Melanocyte of skin (primary cell): ENCODE measurements at places on chromosomes 12 and 14. TPM values are rescaled to one million over a fixed set of nuclear protein-coding genes. Genes with fewer than 3 reads are reported as not detected.

Gene AKAP6
- total RNA-seq: 14.3 and 28.2 TPM in 2 replicates

Gene CLEC4C
- not detected in 2 replicates for total RNA-seq

Gene TAS2R7
- total RNA-seq: not detected in 2 replicates

Gene RBP5
- not detected in 2 replicates for total RNA-seq

Gene FOXM1
- total RNA-seq: 48.0 and 53.9 TPM in 2 replicates

Gene FNTB
- total RNA-seq: 50.3 and 60.5 TPM in 2 replicates

Gene BDKRB2
- total RNA-seq: under 0.01 TPM in 2 replicates

Gene LHX5
- not detected in 2 replicates for total RNA-seq

Gene FAM186B
- total RNA-seq: 0.36 and 1.7 TPM in 2 replicates

Gene DNAI7
- total RNA-seq: 0.31 TPM in 1 of 2 replicates, not detected in the other

Gene GPATCH2L
- 46.3 and 49.4 TPM in 2 replicates for total RNA-seq
